ENCODE measurements at places on chromosomes 16 and 17. TPM values are rescaled to one million over a fixed set of nuclear protein-coding genes. Genes with fewer than 3 reads are reported as not detected.

Gene FBXW10
- total RNA-seq: not detected

Gene KRT14
- not detected for total RNA-seq

Gene TVP23C
- 16.0 TPM for total RNA-seq

Gene GCGR
- total RNA-seq: not detected

GRCh38 chr16:59045501-59045900 lies 311.4 kb upstream of the GOT2 start:
- H3K36me3 ChIP-seq: no peaks in the 10 kb centered on the region
- H3K27me3 ChIP-seq: no peaks in the 10 kb centered on the region
- no peak overlapping the region for H3K27ac ChIP-seq
- no peaks in the 10 kb centered on the region for H3K4me1 ChIP-seq
- no peak for DNase-seq
- H3K4me3 ChIP-seq: no peak overlapping the region

DNA sequence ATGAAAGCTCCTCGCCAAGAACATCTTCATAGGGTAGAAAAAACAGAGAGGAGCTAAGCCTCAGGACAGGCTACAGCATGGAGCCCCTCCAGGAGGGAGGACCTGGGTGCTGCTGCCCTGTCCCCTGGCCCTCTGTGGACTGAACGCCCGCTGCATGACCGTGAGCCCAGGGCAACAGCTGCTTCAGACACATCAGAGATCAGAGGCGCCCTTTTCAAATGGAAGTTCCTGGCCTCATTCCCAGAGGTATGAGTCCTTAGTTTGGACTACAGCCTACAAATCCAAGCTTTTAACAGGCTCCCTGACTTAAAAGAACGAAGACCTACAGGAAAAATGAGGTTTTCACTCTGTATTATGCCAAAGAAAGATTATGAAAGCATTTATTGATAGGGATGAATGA lies 48.5 kb downstream of the ZNF18 start:
- H3K27ac ChIP-seq: no peak overlapping the region
- DNase-seq: no peak
- no peaks in the 10 kb centered on the region for H3K27me3 ChIP-seq
- no peak overlapping the region for H3K4me3 ChIP-seq

DNA sequence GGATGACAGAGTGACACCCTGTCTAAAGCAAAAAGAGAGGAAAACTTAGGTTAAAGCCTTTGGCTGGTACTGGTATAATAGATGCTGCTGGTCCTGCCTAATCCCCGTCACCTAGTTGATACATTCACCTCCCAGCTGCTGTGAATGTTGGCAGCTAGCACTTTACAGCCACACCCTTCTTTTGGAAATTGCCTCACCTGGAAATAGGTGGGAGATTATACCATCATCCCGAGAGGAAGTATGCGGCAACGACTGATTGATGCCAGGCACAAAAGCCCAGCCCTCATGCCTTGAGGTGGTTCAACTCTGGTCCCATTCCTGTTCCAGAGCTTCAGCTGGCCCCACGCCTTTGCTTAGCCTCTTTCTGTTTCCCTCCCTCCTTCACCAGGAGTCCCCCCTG lies 53.2 kb upstream of the SIAH1 start:
- H3K27me3 ChIP-seq: no peaks in the 10 kb centered on the region
- H3K36me3 ChIP-seq: no peaks in the 10 kb centered on the region
- no peak overlapping the region for H3K27ac ChIP-seq
- H3K4me3 ChIP-seq: no peak overlapping the region
- peaks cover 7% of the 10 kb centered on the region for H3K4me1 ChIP-seq

DNA sequence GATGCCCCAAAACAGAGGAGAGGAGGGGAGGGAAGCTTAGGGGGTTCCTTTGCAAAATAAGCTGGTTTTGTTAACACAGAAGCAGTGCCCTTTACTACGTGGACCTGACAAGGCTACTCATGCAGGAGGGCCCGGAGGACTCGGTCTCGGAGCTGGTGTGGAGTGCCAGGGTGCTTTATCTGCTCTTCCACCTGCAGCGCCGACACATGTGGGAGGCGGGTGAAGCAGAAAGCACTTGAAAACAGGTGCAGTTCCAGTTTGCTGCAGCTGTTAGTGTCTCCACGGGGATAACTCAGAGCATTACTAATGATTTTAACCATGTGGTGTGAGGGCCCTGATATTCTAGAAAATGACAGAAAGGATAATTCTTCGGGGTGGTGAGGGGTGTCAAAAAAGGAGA lies 35.0 kb upstream of the MNT start:
- H3K4me3 ChIP-seq: no peak overlapping the region
- H3K4me1 ChIP-seq: no peaks in the 10 kb centered on the region
- no peaks in the 10 kb centered on the region for H3K27me3 ChIP-seq
- DNase-seq: no peak

GRCh38 chr16:65658787-65659220 lies 536.9 kb upstream of the CDH11 start:
- no peaks in the 10 kb centered on the region for H3K27me3 ChIP-seq
- H3K4me3 ChIP-seq: no peak overlapping the region

- no peaks in the 10 kb centered on the region for H3K4me1 ChIP-seq
- H3K36me3 ChIP-seq: no peaks in the 10 kb centered on the region
- peaks cover 17% of the 10 kb centered on the region for H3K27me3 ChIP-seq
- H3K4me3 ChIP-seq: no peak overlapping the region
- no peak overlapping the region for H3K27ac ChIP-seq
- no peak for DNase-seq
Observed at GRCh38 chr17:33732116-33732515, 439.0 kb upstream of the ASIC2 start.

- H3K4me3 ChIP-seq: no peak overlapping the region
- no peaks in the 10 kb centered on the region for H3K27me3 ChIP-seq
- no peak overlapping the region for H3K27ac ChIP-seq
- no peaks in the 10 kb centered on the region for H3K4me1 ChIP-seq
- no peak for DNase-seq
- H3K36me3 ChIP-seq: peaks cover 59% of the 10 kb centered on the region
Observed at GRCh38 chr16:11547118-11547916, 39.4 kb downstream of the LITAF start.

GRCh38 chr17:38750312-38751121 lies 2.0 kb upstream of the PSMB3 start:
- no peak overlapping the region for H3K27ac ChIP-seq
- peak overlapping the region; percentile 90 for H3K4me3 ChIP-seq
- DNase-seq: no peak
- H3K4me1 ChIP-seq: peaks cover 78% of the 10 kb centered on the region
- H3K27me3 ChIP-seq: peaks cover 49% of the 10 kb centered on the region

- DNase-seq: no peak
- no peak overlapping the region for H3K27ac ChIP-seq
- H3K4me1 ChIP-seq: no peaks in the 10 kb centered on the region
- no peaks in the 10 kb centered on the region for H3K36me3 ChIP-seq
- H3K4me3 ChIP-seq: no peak overlapping the region
Observed at GRCh38 chr16:68481636-68482035, 33.3 kb upstream of the SMPD3 start.

DNA sequence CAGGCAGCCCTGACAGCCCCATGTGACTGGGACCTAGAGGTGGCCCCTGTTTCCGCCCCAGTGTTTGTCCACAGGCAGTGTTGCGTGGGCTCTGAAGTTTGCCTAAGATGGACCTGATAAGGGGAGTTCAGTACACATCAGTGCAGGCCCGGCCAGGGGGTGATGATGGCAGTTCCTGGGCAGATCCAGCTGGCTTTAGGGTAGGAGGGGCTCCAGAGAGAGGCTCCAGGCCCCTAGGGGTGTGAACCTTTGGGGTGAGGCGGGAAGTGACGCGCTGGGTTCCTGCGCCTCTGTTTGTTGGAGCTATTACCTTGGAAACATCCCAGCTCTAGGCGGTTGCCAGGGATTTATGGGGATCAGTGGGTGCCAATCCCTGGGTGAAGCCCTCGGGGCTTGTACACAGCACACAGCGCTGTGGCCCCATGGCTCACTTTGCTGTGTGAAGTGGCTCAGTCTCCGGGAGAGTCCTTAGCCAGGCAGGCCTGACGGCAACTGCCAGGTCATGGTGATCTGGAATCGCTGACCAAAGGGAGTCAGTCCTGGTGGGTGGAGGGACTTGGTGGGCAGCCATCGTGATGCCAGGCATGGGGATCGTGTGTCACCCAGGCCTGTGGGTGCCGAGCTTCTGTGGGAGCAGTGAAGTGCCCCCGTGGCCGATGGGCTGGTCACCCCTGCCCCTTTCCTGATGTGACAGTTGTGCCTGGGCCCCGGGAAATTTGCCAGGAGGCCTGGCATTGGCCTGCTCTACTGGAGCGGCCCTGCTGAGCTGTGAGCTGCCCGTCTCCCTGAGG lies 146.1 kb downstream of the SEC14L1 start:
- H3K4me1 ChIP-seq: peaks cover 10% of the 10 kb centered on the region
- no peaks in the 10 kb centered on the region for H3K36me3 ChIP-seq
- no peak overlapping the region for H3K27ac ChIP-seq
- peaks cover 10% of the 10 kb centered on the region for H3K27me3 ChIP-seq

GRCh38 chr16:74982256-74982655 lies 2.7 kb downstream of the WDR59 start:
- H3K27me3 ChIP-seq: no peaks in the 10 kb centered on the region
- no peak for DNase-seq
- peaks cover 23% of the 10 kb centered on the region for H3K4me1 ChIP-seq
- H3K4me3 ChIP-seq: no peak overlapping the region
- no peak overlapping the region for H3K27ac ChIP-seq

DNA sequence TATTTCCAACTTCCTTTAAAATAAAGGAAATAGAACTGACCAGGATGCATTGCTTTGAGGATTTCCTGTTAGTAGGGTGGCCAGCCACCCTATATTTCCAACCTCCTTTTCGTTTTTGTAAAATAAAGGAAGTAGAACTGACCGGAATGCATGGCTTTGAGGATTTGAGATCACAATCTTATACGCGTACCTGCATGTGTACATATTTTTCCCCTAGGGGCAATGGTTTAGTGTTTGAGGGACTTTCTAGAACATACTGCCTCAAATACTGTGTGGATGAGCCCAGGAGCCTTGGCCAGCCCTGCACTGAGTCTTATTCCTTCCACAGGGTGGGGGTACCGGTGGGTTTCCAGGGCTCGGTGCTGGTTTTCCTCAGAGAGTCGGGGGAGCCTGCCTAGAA lies 25.6 kb downstream of the MAPK8IP3 start:
- no peaks in the 10 kb centered on the region for H3K27me3 ChIP-seq
- H3K4me1 ChIP-seq: peaks cover 2% of the 10 kb centered on the region
- H3K27ac ChIP-seq: no peak overlapping the region
- DNase-seq: no peak
- H3K36me3 ChIP-seq: peaks cover 62% of the 10 kb centered on the region
- no peak overlapping the region for H3K4me3 ChIP-seq

DNA sequence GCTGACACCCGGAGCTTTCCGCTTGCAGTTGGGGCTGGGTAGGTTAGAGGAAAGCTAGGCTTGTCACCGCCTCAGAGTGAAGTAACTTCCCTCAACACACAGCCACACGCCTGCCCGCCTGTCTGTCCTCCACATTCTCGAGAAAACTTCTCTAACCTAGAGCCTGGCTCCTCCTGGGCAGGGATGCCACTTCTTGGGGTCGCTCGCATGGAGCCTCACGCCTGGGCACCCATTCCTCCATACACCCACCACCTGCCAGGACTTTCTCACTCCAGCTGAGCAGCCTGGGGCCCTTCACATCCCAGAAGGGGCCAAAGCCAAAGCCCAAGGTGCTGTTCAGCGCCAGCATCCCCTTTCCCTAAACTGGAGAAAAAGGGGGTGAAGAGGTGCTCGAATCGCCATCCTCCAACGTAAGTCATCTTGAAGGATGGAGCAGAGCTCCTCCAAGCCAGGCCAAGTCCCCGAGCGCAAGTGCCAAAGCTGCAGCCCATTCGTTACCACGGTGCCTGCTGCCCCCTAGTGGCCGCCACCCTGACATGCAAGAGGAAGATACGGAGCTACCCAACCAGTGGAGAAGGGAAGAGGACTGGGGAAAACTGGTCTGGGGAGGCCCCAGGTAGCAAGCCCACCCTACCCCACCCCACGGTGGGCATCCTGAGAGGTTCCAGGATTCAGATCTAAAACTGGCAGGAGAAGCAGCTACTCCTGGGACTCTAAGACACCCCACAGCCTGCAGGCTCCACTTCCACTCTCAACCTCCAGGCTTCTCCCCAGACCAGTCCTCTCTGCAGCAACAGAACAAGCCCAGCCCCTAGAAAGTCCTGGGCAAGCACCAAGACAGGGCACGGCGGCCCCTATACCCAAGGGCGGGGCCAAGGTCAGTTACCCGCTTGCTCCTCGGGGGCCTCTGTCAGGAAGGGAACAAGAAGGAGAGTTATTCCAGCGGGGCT lies 63.1 kb downstream of the MYO18A start:
- peak; percentile 71 for DNase-seq
- no peak overlapping the region for H3K4me3 ChIP-seq
- H3K4me1 ChIP-seq: peaks cover 11% of the 10 kb centered on the region

GRCh38 chr17:14125518-14126137 lies 56.3 kb downstream of the COX10 start:
- H3K27ac ChIP-seq: no peak overlapping the region
- no peak overlapping the region for H3K4me3 ChIP-seq
- peaks cover 5% of the 10 kb centered on the region for H3K4me1 ChIP-seq
- H3K27me3 ChIP-seq: no peaks in the 10 kb centered on the region
- DNase-seq: no peak

- no peaks in the 10 kb centered on the region for H3K4me1 ChIP-seq
- no peaks in the 10 kb centered on the region for H3K27me3 ChIP-seq
- no peaks in the 10 kb centered on the region for H3K36me3 ChIP-seq
Observed at GRCh38 chr17:69717214-69717613, 302.7 kb downstream of the MAP2K6 start.

DNA sequence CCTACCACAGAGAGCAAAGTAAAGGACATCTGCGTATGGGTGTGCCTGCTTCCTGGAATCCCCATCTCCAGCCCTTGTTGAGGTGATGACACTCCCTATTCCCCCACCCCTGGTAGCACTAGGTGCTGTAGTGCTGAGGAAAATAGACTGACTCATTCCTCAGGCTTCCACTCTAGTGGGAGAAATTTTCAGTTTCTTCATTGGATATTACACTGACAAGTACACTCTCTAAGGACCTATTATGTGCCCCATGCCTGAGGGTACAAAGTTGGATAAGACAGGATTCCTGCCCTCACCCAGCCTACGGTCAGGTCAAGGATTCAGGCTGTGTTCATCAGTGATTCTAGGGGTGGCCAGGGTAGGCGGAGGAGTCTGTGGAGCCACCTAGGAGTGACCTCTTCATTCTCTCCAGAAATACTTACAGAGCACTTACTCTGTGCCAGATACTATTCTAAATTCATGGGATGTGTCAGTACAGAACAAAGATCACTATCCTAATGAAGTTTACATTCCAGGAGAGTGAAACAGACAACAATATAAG lies 4.5 kb upstream of the ZC3H7A start:
- H3K36me3 ChIP-seq: no peaks in the 10 kb centered on the region
- H3K27ac ChIP-seq: no peak overlapping the region
- peaks cover 32% of the 10 kb centered on the region for H3K4me1 ChIP-seq
- no peak overlapping the region for H3K4me3 ChIP-seq
- no peak for DNase-seq

Data from CD4-positive, alpha-beta T cell (primary cell).